ENCODE measurements at places on chromosomes 12 and 14.
A peak's percentile ranks its signal among the peaks of the same experiment; 100 is the strongest.

DNA sequence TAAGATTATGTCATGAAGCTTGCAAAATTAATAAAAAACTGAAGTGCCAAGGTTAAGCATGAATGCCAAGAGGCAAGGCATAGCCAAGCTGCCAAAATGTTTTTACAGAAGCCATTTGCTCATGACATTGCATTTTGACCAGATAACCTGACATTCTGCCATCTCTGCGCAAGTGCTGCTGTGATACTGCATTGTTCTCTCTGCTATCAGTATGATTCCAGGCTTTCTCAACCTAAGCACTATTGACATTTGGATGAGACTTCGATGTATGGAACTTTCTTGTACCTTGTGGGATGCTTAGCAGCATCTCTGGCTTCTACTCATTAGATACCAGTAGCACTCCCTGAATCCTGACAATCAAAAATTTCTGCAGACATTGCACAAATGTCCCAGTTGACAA lies 139.2 kb downstream of the RASSF9 start:
- no peak for DNase-seq

DNA sequence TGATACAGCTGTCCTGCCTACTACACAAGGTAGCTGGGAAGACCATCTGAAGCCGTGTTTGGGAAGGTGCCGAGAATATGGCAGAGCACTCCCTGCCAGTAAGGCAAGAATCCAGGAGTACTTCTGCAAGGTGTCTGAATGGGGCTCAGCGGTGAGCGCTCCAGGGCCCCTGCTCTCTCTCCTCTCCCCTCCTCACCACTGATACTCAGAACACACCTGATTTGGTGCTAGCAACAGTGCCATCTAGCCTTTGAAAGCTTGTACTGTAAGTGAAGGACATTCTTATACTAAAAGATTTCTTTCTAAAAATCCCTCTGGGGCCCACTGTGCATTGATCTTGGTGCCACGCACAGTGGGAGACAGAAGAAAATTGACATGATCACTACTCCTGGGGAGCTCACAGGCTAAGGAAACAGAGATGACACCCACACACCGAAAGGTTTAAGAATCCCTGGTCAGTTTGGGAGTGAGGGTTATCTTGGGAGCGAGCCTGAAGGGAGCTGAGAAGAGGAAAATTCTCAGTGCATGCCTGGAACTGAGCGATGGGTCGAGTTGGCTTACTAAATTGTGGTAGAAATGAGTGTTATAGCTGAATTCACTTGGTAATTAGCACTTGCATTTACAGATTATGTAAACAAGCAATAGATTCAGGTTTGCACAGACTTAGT lies 216.9 kb downstream of the NTF3 start:
- DNase-seq: no peak

GRCh38 chr12:19744705-19745218 lies 305.5 kb downstream of the AEBP2 start:
- no peak for DNase-seq

GRCh38 chr12:53939141-53940108 lies 794 bp downstream of the HOXC13 start:
- DNase-seq: no peak

GRCh38 chr14:53890611-53891101 lies 66.0 kb downstream of the BMP4 start:
- no peak for DNase-seq

DNA sequence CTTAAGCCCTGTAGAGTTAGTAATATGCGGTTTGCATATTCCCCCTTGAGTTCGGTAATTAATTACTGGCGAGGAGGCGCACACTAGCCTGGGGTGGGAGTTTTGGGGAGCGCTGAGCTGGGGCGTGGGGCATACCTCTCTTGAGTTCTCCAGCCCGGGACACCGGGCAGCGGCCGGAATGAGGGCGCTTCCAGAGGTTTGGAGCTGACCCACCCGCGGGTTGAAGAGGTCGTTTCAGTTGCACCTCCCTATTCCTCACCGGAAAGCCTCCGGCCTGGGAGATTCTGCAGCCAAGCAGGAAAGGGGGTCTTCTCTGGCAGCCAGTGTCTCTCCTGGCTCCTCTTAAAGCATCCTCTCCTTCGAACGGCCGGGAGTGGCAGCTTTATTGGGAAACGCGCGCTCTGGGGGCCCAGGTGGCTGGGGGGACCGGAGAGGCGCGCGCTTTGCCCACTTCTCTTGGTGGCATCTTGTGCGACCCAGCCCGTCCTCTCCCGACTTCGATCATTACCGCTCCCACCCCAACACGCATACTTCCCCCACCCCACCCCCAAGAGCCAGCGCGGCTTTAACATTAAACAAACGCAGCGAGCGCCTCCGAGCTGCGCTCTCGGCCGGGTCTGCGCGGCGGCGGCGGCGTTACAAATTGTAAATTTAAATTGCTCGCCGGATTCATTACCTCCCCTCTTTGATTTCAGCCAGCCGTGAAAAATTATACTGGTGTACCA lies 3.9 kb upstream of the LHX5 start:
- DNase-seq: no peak

DNA sequence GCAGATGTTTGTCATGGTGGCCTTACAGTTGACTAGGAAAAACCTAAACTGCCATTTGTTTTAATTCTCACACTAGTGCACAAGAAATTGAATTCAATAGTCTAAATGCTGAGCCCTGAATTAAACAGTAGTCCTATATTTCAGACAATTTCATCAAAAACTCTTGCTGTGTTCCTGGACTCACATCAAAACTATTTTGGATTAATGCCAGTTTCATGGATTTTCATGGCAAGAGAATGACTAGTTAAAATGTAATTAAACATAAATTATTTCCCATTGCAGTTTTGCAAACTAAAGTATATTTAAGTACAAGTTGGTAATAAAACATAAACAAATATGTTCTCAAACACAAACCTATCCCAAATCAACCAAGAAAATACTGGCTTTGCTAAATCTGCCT lies 468.0 kb upstream of the PRICKLE1 start:
- DNase-seq: no peak

DNA sequence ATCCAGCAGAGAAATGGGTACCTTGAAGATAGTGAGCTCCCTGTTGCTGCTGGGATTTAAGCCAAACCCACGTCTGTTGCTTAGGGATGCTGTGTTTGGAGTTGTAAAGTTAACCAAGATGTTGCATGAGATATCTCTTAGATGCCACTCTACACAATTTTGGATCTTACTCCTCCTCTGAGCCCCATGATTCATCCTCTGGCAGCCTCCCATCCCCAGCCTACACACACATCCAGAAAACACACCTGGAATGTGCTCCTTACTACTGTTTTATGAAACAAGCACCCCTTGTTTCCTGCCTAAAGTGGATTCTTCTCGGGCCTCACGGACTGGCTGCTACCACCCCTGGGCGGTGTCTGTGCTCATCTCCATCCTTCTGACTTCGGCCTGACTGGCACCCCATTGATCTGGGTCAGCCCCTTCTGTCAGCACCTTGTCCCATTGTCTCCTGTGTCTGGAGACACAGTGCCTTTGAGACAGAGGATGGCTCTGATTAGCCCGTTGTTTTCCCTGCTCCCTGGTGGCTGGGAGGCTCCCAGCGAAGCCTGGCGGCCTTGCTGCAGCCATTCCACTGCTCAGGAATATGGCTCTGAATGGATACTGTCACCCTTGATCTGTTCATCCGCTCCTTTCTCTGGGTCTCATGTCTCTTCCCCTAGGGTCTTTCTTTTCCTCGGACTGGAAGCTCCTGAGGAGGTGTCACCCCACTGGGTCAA lies 24.3 kb downstream of the TSPAN9 start:
- DNase-seq: no peak

- DNase-seq: no peak
These were observed 981.4 kb downstream of the BCL11B start for GRCh38 chr14:98290596-98290995.

DNA sequence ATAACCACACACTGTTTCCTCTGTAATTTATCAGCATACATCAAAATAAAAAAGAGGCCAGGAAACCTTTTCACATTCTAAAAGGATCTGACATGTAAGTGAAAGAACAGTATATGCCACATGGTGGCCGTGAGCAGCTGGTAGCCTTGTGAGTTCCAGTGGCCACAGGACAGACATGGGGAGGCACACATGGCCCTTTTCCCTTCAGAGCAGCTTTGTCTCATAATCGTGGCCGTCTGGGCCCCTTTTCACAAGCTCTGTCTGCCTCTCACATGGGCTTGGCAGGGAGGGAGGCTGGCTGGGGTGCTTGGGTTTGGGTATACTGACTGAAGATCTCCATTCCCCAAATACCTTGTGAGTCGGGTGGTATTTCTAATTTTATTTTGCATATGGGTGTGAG lies 1.5 kb upstream of the ZDHHC22 start:
- DNase-seq: no peak

GRCh38 chr14:73342670-73343069 lies 105.4 kb downstream of the PAPLN start:
- DNase-seq: no peak

- no peak for DNase-seq
These were observed 146.1 kb downstream of the KITLG start for GRCh38 chr12:88433997-88434703.

DNA sequence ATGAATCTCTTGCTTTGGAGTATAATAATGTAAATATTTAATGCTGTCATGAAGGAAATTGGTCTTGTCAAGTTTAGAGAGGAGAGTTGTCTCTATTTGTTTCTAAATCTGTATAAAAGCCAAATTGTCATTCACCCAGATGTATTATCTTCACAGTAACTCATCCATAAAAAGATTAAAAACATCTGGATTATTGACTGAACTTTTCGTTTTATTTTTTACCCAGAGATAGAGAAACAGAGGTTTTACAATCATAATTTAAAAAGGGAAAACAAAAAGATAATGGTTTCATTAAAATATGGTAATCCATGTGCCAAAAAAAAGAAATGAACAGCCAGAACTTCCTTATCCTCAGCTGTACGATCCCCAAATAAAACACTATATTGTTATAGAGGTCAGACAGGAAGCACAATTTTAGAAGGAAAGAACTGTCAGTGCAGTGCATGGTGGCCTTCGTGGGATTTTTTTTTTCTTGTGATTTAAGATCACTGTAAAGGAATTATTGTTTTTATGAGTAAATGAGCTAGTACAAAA lies 125.9 kb downstream of the ACSS3 start:
- DNase-seq: no peak

DNA sequence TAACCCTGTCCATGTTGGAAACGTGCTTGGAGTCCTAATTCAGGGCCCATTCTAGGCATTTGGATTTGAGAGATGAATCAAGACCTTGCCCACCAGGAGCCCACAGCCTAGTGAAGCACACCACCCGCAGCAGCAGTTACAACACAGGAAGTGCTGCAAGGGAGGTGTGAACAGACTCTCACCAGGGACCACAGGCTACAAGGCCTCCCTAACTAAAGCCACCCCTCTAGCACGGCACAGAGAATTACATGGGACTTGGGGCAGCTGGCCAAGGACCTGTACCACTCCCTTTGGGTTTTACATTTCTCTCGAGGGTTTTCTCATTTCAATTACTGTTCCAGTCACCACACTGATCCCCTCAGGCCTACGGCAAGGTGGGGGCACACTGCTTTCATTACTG lies 49.5 kb upstream of the FOXN3 start:
- DNase-seq: peak; percentile 10

DNA sequence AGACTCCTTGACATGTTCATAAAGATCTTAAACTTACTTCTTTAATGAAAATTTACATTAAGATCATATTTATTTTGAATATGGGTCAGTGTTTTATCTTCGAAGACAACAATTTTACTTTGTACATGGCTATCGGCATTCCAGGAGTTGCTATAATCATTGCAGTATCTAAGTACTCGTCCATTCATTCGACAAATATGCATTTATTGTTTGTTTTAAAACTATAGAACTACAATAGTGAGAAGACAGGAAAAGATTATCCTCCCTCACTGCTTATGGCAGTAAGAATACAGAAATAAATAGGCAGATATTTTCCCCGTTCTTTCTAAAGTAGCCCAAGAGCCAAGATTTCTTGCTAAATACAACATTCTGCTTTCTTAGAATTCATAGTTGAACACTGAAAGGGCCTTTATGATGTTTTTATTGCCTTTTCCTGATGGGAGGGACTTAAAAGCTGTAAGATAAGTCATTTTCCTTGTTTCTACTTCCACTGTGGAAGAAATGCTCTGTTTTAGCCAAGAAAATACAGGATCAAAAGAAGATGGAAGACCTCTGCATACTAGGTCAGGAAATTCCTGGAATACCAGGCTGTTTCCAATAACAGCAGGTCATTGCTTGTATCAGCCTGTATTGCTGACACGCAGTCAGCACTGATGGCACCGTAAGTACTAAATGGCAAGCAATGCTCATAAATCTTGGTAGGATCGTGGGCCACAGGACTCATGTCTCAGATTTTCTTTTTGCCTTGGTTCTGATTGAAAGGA lies 521.0 kb upstream of the ATP2B1 start:
- DNase-seq: no peak

DNA sequence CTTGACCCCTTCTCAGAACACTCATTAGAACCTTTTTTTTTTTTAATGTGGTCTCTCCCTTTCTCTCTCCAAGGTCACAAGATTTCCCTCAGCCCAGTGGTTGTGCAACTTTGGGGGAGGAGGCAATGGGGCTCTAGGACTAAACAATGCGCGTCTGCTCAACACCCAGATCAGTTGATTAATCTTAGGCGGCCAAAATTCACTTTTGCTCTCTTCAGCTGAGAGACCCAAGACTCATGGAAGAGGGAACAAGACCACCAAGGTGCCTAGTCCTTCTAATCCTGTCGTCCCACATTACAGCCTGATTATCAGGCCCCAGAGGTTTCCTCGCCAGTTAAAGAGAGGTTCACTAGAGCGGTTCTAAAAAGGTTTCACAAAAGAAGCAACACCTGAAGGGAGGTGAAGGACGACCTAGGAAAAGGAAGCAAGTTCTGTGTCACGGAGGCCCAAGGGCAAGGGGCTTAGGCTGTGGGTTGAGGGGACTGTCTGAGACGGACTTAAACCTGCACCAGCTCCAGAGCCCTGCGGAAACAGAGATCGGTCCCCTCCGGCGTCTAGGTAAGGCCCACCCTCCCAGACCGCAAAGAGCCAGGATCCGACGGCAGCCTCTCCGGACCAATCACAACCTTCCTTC lies 824 bp upstream of the TARBP2 start:
- DNase-seq: no peak

DNA sequence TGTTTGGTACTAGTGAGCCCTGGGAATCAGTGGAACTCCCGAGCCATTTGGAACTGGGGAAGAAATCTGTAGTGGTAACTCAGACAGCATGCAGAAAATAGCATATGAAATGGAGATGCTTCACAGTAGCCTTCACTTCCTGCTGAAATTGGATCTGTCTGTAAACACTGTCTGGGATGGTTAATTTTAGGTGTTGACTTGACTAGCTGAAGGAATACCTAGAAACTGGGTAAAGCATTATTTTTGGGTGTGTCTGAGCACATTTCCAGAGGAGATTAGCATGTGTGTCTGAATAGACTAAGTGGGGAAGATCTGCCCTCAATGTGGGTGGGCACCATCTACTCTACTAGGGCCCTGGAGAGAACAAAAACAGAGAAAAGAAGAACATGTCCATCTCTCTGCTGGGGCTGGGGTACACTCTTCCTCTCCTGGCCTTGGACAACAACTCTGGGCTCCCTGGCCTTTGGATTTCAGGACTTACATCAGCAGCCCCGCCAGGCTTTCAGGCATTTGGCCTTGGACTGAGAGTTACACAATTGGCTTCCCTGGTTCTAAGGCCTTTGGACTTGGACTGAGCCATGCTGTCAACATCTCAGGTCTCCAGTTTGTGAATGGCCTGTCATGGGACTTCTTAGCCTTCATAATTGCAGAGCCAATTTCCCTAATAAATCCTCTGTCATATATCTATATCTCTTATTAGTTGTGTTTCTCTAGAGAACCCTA lies 14.0 kb upstream of the CRADD start:
- DNase-seq: no peak

GRCh38 chr12:1828856-1829255 lies 8.5 kb downstream of the LRTM2 start:
- no peak for DNase-seq

Measured in activated CD4-positive, alpha-beta T cell treated with anti-CD3 and anti-CD28 coated beads for 1 hour (primary cell).